Stimulated activated CD4-positive, alpha-beta T cell treated with anti-CD3 and anti-CD28 coated beads, Interleukin-4, amount 100 ng/mL, for 4 hours (primary cell): ENCODE measurements at places on chromosomes 4 and X.

GRCh38 chr4:3877236-3877635 lies 111.1 kb downstream of the ADRA2C start:
- no peak for DNase-seq

DNA sequence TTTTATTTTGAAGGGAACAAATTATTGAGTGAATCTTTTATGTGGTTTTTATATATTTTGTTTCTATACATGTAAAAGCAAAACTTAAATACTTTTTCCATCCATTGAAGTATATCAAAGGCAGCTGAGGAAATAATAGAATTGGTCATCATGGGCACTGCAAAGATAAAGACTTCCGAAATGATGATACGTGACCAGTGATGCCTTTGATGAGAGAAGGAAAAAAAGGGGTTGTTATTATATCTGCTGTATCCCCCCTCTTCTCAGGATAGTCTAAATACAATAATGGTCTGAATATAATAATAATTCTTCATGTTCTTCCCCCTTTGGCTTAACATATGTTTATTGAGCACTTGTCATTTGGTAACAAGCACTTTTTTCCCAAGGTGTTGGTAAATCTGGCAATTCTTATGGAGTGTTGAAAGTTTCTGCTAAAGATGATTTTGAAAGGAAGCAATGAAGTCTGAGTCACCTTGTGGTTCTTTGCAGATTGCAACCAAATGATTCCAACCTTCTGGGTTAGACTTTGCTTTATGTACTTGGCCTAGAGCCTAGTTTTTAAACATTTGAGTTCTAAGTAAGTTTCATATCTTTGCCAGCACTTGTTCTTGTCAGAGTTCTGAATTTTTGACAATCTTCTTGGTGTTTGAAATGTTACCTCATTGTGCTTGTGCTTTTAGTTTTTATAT lies 60.8 kb downstream of the USP9X start:
- DNase-seq, result no peak

DNA sequence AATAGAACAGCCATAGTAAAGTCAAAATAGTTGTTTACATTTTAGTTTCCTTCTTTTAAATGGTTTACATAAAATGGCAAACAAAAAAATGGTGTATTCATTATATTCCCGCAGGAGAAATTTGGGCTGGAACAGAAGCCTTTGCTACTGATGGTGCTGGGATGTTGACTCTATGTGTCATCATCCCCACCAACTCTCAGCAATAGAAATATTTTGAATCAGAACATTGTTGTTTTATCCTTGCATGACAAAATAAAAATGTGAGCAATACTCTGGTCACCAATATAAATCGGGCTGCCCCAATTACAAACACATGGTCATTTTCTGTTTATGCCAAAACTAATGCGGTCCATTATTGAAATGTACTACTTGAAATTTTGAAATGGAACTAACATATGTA lies 1131.6 kb upstream of the PCDH7 start:
- no peak for DNase-seq

- peak; percentile 20 for DNase-seq
These were observed 5.9 kb downstream of the APOO start for GRCh38 chrX:23901805-23902204.

GRCh38 chr4:14695095-14695845 lies 307.0 kb upstream of the CPEB2 start:
- DNase-seq, result no peak

- no peak for DNase-seq
These were observed 72.9 kb downstream of the MED28 start for GRCh38 chr4:17687237-17687857.
